ENCODE measurements at places on chromosomes 13 and 19. TPM values are rescaled to one million over a fixed set of nuclear protein-coding genes. Genes with fewer than 3 reads are reported as not detected.

PRR36 gene
- total RNA-seq, result not detected

RABAC1 gene
- total RNA-seq, result 103 TPM

GRCh38 chr13:51619614-51620013 lies 35.4 kb downstream of the WDFY2 start:
- H3K27me3 ChIP-seq, result no peaks in the 10 kb centered on the region
- no peak for DNase-seq
- H3K36me3 ChIP-seq, result no peaks in the 10 kb centered on the region
- no peaks in the 10 kb centered on the region for H3K4me1 ChIP-seq

DNA sequence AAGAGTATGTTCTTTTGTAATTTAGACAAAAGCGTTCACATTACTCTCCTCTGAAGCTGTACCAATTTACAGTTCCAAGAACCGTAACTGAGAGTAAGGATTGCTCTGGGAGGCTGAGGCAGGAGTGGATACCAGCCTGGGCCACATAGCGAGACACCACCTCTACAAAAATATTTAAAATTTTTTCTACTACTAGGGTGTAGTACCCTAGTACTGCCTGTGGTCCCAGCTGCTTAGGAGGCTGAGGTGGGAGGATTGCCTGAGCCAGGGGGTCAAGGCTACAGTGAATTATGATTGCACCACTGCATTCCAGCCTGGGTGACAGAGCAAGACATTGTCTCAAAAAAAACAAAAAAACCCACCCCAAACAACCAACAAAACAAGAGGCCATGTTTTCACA lies 12.1 kb upstream of the CYP2A6 start:
- DNase-seq, result no peak
- no peak overlapping the region for H3K27ac ChIP-seq
- no peaks in the 10 kb centered on the region for H3K27me3 ChIP-seq

GRCh38 chr19:50203281-50204080 lies at the start of gene MYH14:
TSS of gene MYH14 (plus strand) at chr19:50203622. CDS start at chr19:50210366, 6,744 bp downstream.
- peak; percentile 90 for DNase-seq
- no peaks in the 10 kb centered on the region for H3K27me3 ChIP-seq
- H3K27ac ChIP-seq, result no peak within 1 kb of the TSS
- peak within 1 kb of the TSS; percentile 63 for H3K4me3 ChIP-seq
- no peaks in the 10 kb centered on the region for H3K4me1 ChIP-seq
- H3K36me3 ChIP-seq, result no peaks in the 10 kb centered on the region

- no peaks in the 10 kb centered on the region for H3K27me3 ChIP-seq
- H3K36me3 ChIP-seq, result no peaks in the 10 kb centered on the region
- no peak for DNase-seq
- H3K27ac ChIP-seq, result no peak overlapping the region
- no peaks in the 10 kb centered on the region for H3K4me1 ChIP-seq
- no peak overlapping the region for H3K4me3 ChIP-seq
These were observed 899.8 kb upstream of the MIR17HG start for GRCh38 chr13:90447734-90448101.

- H3K36me3 ChIP-seq, result no peaks in the 10 kb centered on the region
- no peaks in the 10 kb centered on the region for H3K4me1 ChIP-seq
- H3K27me3 ChIP-seq, result no peaks in the 10 kb centered on the region
These were observed 716.0 kb upstream of the PCDH9 start for GRCh38 chr13:67946131-67946530.

ANO8 gene
- total RNA-seq, result 18.9 TPM

DNA sequence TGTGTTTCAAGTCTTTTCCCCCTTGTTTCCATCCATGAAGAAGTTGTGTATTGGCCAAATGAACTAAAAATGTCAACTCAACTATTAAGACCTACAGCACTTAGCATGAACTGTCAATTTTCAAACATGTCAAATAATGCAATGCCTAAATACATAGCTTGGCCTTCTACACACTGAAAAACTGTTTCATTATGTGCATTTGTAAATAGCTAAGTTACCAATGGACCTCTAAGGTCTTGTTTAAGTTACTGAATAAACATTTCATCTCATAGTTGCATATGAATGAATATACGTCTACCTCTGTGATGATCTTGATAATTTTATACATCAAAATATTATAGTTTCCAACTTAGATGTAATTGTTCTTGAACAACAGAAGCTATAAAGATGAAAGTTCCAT lies 744.5 kb downstream of the EFNB2 start:
- H3K27me3 ChIP-seq, result no peaks in the 10 kb centered on the region
- no peak overlapping the region for H3K27ac ChIP-seq
- H3K4me3 ChIP-seq, result no peak overlapping the region

- no peak overlapping the region for H3K4me3 ChIP-seq
- no peaks in the 10 kb centered on the region for H3K36me3 ChIP-seq
- DNase-seq, result no peak
These were observed 681.0 kb upstream of the PCDH20 start for GRCh38 chr13:62096652-62097051.

- no peaks in the 10 kb centered on the region for H3K36me3 ChIP-seq
- H3K27ac ChIP-seq, result no peak overlapping the region
- no peaks in the 10 kb centered on the region for H3K4me1 ChIP-seq
- H3K4me3 ChIP-seq, result no peak overlapping the region
- no peak for DNase-seq
- no peaks in the 10 kb centered on the region for H3K27me3 ChIP-seq
These were observed 62.6 kb downstream of the UFM1 start for GRCh38 chr13:38412266-38412665.

DNA sequence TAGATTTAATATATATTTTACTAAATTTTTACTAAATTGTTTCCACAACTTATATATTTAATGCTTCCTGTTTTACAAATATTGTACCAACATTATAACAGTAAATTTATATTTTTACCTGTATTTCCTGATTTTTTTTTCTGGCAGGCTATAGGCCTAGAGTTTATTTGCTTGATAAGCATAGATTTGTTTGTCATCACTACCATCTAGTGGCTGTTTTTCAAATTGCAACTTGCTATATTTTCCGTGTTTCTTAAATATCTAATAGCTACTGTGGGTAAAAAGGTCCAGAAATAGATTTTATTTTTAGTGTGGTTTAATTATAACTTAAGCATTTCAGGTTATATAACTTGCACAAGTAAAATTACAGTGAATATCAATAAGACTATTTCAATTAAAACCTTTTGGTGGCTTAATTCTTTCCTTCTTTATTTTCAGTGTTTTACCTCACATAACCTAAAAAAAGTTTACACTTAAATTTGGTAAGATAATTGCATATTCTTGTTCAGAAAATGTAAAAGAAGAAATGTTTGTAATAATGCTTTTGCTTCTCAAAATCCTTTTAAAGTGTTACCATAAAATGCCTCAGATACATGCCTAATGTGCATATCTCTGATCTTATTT lies 60.6 kb downstream of the NDFIP2 start:
- no peak overlapping the region for H3K27ac ChIP-seq
- H3K27me3 ChIP-seq, result no peaks in the 10 kb centered on the region
- no peak overlapping the region for H3K4me3 ChIP-seq
- no peak for DNase-seq

DNA sequence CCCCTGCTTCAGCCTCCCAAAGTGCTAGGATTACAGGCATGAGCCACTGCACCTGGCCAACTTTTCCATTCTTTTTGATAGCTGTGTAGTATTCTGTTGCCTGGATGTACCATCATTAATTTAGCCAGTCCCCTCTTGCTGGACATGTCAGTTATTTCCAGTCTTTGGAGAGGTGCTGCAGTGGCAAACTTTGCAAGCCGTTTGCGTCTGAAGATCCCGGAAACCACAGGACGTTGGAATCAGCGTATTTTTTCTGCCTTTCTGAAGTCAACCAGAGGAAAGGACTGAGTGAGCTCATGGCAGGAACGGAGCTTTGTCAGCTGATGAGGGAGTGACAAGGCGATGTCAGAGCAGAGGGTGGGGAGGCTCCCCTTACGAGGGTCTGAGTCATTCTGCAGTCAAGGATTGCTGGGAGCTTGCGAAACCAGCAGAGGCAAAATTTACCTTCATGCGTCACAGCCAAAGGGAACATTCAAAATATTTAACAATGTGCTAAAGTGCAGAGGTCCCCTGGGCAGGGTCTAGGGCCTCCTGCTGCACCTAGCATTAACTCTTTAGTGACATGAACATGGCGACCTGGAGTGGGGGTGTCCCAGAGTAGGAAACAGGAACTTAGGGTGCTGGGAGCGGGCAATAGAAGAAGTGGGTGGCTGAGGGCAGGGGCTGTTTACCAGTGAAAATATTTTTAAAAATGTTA lies 5.6 kb downstream of the C5AR1 start:
- no peaks in the 10 kb centered on the region for H3K4me1 ChIP-seq
- no peaks in the 10 kb centered on the region for H3K36me3 ChIP-seq
- H3K27ac ChIP-seq, result peak overlapping the region; percentile 5
- no peak overlapping the region for H3K4me3 ChIP-seq
- DNase-seq, result no peak

DNA sequence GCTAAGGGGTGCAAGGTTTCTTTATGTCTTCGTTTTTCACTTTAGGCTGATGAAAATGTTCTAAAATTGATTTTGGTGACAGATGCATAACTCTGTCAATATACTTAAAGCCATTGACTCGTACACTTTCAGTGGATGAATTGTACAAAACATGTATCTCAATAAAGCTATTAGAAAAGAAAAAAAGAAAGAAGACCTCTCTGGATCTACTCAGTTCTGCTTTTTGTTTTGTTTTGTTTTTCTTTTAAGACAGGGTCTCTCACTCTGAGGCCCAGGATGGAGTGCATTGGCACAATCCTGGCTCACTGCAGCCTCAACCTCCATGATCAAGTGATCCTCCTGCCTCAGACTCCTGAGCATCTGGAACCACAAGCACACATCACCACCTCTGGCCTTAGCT lies 3.5 kb downstream of the SIGLEC5 start:
- H3K4me3 ChIP-seq, result no peak overlapping the region
- H3K27me3 ChIP-seq, result no peaks in the 10 kb centered on the region
- no peak overlapping the region for H3K27ac ChIP-seq
- no peaks in the 10 kb centered on the region for H3K4me1 ChIP-seq
- no peaks in the 10 kb centered on the region for H3K36me3 ChIP-seq

GRCh38 chr19:10416083-10416379 lies 4.3 kb upstream of the PDE4A start:
- peaks cover 42% of the 10 kb centered on the region for H3K4me1 ChIP-seq
- no peak for DNase-seq

DNA sequence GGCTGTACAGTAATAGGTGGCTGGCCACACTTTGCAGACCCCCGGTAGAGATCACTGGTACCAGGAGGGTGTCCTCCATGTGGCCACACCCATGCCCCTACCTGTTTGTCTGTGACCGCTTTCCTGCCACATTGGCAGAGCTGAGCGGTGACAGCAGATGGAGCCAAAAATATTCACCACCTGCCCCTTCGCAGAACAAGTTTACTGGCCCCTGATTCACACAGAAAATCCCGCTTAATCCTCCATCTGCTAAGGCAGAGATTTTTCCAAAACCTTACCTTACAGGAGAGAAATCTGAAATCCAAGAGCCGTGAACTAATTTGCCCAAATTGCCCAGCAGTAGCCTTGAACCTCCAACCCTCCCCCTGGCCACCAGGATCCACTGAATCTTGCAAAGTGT lies 52.1 kb downstream of the MYO9B start:
- H3K27me3 ChIP-seq, result no peaks in the 10 kb centered on the region
- H3K36me3 ChIP-seq, result no peaks in the 10 kb centered on the region
- no peak for DNase-seq
- H3K4me3 ChIP-seq, result no peak overlapping the region

GRCh38 chr13:51457086-51457815 lies 4.4 kb upstream of the INTS6 start:
- no peaks in the 10 kb centered on the region for H3K27me3 ChIP-seq
- peaks cover 8% of the 10 kb centered on the region for H3K4me1 ChIP-seq
- no peak for DNase-seq
- H3K36me3 ChIP-seq, result peaks cover 10% of the 10 kb centered on the region

GRCh38 chr13:40550130-40550529 lies 116.3 kb downstream of the FOXO1 start:
- DNase-seq, result no peak
- no peak overlapping the region for H3K27ac ChIP-seq
- no peak overlapping the region for H3K4me3 ChIP-seq
